ENCODE measurements at places on chromosomes 16 and 17. TPM values are rescaled to one million over a fixed set of nuclear protein-coding genes. Genes with fewer than 3 reads are reported as not detected.

DNA sequence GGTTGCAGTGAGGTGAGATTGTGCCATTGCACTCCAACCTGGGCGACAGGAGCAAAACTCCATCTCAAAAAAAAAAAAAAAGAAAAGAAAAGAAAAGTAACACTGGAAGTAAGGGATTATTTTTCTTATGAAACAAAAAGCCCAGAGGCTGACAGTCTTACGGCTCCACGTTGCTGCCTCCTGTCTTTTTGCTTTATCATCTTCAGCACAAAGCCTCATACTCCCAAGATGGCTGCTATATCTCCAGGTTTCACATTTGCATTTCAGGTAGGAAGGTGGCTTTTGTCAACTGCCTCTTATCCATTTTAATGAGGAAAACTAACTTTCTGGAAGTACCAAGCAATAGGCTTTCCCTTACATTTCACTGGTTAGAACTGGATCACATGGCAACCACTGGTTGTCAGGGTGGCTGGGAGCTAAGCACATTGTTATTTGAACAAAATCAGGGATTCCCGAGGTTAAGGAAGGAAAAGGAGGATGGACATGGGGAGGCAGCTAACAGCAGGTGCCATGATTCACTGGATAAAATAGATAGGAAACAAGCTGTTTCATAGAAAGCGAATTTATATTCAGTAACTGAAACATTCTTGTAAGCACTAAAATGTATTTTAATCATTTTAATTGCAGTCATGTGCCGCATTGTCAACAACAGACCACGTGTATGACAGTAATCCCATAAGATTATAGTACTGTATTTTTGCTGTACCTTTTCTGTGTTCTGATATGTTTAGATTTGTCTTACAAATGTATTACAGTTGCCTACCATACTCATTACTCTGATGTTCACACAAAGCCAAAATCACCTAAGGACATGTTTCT lies 58.6 kb downstream of the KSR1 start:
- DNase-seq = no peak

Gene PSME3
- total RNA-seq = 376 TPM

Gene WBP2
- total RNA-seq = 44.5 TPM

DNA sequence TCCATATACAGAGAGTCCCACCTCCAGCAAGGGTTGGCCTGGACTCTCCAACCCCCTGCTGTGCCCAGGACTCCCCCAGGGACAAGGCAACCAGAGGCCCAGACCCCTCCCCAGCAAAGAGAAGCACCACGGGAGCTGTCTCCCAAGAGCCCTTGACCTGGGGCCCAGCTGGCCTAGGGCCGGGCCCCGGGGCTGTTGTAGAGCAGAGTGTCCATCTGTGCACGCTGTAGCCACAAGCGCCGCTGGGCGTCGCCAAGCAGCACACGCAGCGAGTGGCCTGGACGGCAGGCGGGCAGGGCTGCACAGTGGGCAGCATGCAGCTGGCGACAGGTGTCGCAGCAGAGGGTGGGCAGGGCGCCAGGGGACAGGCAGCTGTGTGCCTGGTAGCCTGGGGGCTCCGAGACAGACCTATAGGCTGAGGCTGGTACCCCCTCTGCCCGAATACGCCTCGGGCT lies 4.3 kb downstream of the SPATA2L start:
- no peak for DNase-seq

GRCh38 chr17:80122026-80122575 lies 20.7 kb downstream of the GAA start:
- DNase-seq = no peak

- no peak for DNase-seq
Measured at GRCh38 chr16:20300312-20301097, 26.8 kb downstream of the GP2 start.

DNA sequence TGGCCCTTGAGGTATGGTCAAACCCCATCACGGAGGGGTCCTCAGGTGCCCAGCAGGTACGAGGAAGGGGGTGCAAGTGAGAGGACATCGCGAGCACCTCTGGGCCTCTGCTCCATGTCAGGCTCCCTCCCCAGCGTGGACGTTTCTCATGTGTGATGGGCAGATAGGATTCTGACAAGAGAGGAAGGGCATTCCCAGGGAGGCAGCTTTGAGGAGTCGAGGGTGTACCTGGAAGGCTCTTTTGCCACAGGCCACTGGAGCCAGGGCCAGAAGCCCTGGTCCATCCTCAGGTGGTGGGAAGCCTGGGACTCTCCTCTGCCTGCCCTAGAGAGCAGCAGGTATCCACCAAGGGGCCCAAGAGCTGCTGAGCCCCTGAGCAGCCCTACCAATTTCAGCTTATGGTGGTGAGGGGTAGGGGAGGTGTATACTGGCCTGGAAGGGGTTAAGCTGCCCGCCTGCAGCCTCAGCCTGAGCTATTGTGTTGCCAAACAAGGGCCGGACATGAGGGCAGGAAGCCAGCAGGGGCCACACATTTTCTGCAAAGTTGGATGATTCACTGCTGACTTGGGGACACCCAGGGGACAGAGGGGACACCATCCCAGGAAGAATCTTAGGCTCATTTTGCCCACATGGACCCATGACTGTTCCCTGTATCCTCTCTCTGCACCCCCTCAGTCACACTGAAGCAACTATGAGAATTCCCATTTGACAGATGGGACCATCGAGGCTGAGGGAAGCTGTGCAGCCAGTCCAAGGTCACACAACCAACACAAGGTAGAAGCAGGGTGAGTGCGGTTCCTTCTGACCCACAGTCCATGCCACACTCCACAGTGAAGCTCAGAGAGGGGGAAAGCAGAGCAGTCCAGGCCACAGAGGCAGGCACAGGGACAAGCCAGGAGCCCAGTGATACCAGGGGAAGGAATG lies 1.7 kb downstream of the CDH5 start:
- no peak for DNase-seq

DNA sequence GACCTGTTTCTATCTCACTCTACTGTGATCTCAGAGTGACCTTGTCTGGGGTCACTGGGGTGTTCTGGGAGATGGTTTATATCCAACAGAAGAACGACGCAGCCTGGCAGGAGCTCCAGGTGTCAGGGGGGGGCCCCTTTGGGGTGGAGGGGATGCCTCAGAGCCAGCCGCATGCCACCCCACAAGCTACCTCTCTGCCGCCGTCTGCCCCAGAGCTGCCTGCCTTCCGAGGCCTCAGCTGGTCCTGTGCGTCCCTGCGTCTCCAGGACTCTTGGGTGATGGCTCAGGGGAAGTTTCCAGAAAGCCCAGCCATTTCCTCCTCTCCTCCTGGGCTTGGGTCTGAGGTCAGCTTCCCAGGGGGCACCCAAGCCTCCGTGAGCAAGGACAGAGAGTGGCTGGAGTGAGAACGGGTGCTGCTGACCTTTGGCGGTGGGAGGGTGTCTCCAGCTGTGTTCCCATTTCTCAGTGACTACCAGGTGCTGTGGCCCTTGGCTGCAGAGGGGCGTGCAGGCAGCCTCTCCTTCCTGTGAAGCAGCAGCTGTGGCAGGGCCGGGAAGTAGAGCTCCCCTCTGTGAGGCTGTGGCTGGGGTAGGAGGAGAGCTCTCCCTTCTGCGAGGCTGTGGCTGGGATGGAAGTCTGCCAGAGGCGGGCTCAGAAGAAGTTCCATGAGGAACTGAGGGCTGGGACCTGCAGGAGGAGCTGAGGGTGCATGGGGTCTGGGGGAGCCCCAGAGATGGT lies 19.8 kb downstream of the JPH3 start:
- DNase-seq = no peak

Gene TAOK1
- total RNA-seq = 42.4 TPM

- no peak for DNase-seq
Measured at GRCh38 chr17:78831688-78832540, 8.7 kb downstream of the USP36 start.

Gene TEDC2
- 26.0 TPM for total RNA-seq
